ENCODE measurements at places on chromosomes 11 and 22.
A peak's percentile ranks its signal among the peaks of the same experiment; 100 is the strongest.

- DNase-seq: no peak
Measured at GRCh38 chr11:35811783-35812182, 132.1 kb upstream of the LDLRAD3 start.

- no peak for DNase-seq
Measured at GRCh38 chr22:50403701-50404101, 60.6 kb downstream of the PPP6R2 start.

DNA sequence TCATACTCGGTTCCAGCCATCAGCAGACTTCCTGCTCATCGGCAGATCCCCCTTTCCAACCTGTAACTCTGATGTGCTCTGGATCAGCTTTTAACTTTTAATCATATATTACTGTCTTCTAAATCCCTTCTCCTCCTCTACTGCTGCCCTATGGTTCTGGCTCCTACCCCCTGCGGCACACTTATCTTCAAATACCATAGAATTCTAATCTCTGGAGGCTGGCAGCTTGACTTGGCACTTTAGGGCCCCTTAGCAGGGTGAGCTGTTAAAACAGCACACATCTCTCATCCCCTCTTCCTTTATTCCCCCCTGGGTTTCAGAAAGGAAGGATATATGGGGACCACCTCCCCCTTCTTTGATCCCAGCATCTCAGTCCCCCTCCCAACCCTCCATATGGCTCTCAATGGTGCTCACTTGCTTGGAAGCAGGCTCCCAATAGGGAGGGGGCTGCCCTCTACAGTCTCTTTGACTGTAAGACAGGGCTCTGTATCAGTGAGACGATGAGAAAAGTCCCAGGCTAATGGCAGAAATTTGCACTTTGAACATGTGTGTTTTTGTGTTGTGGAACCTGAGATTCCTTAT, 4.4 kb upstream of the CNTF start:
- no peak for DNase-seq

DNA sequence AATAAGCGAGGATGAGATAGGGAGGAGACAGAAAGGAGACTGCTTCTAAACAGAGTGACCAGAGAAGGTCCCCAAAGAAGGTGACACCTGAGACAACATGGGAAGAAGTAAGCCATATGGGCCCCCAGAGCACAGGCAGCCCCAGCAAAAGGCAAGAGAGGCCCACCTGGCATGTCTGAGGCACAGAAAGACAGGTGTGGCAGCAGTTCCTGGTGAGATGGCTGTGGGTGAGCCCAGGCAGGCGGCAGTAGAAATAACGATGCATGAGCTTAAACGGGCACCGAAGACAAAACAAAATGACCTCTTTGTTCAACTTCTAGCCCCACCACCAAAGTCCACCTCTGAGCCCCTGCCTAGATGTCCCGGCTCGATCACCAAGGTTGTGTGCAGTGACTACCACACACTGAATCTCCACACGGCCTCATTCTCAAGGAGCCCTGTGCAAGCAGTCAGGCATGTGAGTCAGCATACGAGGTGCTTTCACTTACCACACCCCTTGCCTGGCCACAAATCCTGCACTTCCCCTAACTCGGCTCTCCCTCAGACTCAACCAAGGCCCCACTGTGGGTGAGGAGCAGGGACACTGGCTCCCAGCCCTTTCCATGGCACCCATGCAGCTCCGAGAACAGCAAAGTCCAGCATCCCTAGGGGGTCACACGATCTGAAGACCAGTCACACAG, 77.6 kb downstream of the PACSIN2 start:
- DNase-seq: no peak

DNA sequence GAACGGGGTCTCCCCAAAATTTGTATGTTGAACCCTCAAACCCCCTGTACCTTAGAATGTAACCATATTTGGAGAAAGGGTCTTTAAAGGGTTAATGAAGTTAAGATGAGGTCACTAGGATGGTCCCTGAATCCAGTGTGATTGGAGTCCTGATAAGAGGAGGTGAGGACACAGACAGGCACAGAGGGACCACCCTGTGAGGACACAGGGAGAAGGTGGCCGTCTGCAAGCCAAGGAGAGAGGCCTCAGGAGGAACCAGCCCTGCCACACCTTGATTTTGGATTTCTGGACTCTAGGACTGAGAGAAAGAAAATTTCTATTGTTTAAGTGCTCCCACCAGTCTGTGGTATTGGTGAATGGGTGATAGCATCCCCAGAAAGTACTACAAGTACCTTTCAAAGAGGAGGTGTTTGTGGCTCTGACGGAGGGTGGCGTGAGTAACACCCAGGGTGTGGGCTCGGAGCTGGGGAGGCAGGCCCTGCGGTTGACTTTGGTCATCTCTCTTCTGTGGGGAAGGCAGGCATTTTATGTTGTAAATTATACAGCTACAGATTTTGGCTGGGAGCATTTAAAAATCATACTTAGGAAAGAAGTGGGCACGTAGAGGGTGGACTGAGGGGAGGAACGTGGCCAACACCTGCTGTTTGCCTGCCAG, 13.8 kb downstream of the MRGPRF start:
- no peak for DNase-seq

- DNase-seq: no peak
Measured at GRCh38 chr11:16750417-16750816, 12.0 kb downstream of the C11orf58 start.

- DNase-seq: no peak
Measured at GRCh38 chr11:20035701-20036601, 124.3 kb downstream of the DBX1 start.

- DNase-seq: no peak
Measured at GRCh38 chr22:47328550-47329243, 566.2 kb downstream of the TBC1D22A start.

- no peak for DNase-seq
Measured at GRCh38 chr11:130437848-130438247, 9.4 kb upstream of the ADAMTS8 start.

GRCh38 chr11:115930886-115931547, 426.8 kb upstream of the CADM1 start:
- no peak for DNase-seq

DNA sequence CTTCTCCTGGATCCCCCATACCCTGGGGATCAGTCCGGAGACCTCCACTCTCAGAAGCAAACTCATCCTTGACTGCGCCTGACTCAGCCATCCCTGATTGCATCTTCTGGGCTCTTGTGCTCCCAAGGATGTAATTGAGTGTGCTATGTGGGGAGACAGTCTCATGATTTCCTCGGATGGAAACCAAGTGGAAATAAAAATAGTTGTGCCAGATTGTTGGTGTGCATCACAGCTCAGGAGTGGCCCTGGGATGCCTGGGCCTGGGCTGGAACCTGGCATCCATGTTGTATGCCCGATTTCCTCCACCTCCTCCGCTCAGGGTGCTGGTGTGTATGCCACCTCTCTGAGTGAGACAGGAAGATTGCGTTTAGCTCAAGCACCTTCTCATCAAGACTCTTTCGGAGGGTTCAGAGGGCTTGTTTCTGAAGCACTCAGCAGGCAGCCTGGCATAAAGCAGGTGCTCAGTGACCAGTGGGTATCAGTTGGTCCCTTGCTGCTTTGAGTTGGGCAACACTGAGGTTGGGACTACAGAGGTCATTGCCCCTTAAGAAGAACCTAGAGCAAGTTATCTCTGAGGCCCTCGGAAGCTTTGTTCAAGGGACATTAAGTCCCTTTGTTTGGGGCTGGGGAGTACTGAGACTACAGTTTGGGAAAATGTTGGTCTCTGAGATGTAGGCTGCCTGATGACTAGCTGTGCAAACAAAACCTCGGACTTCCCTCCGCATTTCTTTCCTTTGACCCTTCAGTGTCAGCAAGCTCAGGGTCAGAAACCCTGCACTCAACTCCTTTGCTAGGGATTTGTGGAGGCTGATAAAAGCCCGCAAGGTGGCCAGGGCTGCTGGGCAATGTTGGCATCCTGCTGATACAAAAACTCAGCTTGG, 24.8 kb upstream of the MICAL2 start:
- DNase-seq: no peak

- no peak for DNase-seq
Measured at GRCh38 chr22:39471381-39472141, 14.7 kb downstream of the MGAT3 start.

GRCh38 chr22:37607010-37607934, 1.4 kb upstream of the GGA1 start:
- DNase-seq: peak; percentile 72

- no peak for DNase-seq
Measured at GRCh38 chr11:73297231-73297590, 10.9 kb upstream of the ARHGEF17 start.

DNA sequence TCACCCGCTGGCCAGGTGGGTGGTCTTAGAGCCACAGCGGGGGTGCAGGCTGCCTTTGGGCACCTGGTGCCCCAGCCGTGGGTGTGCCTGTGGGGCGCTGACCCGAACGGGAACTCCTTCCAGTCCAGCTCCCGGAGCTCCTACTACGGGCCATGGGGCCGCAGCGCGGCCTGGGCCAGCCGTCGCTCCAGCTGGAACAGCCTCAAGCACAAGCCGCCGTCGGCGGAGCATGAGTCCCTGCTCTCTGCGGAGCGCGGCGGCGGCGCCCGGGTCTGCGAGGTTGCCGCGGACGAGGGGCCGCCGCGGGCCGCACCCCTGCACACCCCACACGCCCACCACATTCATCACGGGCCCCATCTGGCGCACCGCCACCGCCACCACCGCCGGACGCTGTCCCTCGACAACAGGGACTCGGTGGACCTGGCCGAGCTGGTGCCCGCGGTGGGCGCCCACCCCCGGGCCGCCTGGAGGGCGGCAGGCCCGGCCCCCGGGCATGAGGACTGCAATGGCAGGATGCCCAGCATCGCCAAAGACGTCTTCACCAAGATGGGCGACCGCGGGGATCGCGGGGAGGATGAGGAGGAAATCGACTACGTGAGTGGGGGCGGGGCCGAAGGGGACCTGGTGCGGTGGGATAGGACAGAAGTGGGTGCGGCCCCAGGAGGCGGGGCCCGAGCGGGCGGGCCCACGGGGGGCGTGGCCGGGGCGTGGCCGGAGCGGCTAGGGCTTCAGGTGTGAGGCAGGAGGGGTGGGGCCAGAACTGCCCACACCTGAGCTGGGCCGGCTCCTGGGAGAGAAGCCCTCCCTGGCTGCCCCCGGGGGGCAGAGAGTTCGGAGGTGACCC, 91.5 kb downstream of the CACNA1I start:
- peak; percentile 76 for DNase-seq

DNA sequence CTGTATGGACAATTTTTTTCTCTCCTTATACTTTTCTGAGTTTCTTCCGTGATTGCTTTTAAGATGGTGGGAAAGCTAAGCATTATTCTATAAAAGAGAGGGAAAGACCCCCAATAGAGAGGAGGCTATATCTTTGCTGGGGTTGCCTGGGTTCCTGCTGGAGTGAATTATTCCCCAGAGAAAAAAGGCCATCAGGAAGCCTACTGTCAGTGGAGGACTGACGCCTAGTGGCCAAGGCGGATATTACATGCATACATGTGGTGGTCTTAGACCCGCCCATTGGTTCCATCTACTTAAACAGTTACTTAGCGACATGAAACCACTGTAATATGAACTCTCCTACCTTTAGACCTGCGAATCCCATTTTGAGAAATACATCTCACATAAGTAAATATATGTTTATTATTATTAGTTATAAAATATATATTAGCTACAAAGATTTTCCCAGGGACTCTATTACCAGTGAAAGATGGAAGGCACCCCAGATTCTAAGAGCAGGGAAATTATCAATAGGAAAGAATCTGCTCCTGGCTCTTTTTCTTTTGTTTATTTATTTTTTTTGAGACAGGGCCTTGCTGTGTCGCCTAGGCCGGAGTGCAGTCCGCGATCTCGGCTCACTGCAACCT, 15.7 kb upstream of the PGA3 start:
- peak; percentile 67 for DNase-seq

- DNase-seq: no peak
Measured at GRCh38 chr11:106917973-106918372, 100.3 kb downstream of the GUCY1A2 start.

GRCh38 chr11:102318469-102318868, 1.2 kb downstream of the BIRC3 start:
- peak; percentile 36 for DNase-seq

DNA sequence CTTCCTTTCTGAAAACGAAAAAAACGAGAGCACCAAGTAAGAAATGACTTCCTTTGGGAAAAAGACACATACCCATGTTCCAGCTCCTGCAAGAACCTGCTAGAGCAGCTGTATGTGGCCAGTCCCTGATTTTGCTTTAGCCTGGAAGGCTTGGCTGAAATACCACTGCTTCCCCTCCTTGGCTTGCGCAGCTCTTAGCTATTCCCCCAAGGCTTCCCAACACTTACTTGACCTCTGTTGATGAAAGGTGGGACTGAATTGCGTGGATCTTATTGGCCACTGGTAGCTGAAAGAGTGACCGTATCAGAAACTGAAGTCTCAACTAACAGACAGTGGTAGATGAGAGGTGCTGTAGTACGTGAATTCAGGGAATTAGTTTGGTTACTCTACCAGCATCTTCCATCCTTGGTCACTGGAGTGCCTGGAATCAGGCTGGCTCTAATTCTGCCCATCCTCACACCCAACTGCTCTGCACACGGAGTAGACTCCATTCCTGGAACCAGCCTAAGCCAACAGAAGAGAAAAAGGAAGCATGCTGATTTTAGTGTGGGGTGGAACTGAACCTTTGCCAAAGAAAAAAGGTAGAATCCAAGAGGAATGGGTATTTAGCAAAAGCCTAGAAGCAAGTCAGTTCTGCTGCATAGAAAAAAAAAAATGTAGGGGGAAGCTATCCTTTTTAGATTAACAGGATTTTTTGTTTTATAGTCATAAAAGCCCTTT, 73.8 kb upstream of the CRTAM start:
- DNase-seq: no peak

DNA sequence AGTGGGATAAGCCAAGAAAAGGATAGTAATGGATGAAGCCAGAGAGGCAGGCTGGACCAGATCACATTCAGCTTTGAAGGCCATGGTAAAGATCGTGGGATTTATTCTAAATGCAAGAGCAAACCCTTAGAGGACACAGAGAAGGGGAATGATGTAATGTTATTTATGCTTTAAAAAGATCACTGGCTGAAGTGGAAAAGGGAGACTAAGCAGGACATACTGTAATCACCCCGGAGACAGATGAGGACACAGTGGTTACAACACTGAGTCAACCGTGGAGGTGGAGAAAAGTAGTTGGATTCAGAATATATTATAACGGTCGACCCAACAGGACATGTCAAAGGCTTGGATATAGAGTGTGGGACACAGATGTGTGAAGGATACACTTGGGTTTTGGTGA, 38.5 kb downstream of the CDON start:
- no peak for DNase-seq

GRCh38 chr11:46658259-46658658, 40.9 kb downstream of the ATG13 start:
- DNase-seq: no peak

- DNase-seq: peak; percentile 10
Measured at GRCh38 chr11:128884703-128885338, 6.3 kb upstream of the KCNJ5 start.

DNA sequence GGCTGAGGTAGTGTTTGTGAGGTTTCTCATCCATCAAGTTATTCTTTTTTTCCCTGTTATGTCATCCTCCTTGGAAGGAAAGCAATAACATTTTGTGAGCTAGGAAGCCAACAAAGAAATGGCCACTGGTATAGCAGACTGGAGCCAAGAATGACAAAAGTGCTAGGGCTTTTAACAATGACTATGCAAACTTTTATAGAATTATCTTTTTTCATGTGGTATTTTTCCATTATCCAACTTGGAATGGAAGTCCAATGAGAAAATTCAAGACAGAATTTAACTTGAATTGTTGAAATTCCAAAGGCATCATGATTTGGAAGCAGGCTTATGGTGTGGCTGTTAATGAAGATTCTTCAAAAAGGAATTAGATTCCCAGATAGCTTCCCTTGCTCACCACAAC, 216.4 kb upstream of the PDGFD start:
- no peak for DNase-seq

GRCh38 chr11:80188076-80188627, 747.3 kb upstream of the TENM4 start:
- DNase-seq: no peak
